Ascending aorta (tissue), 2 donors: ENCODE measurements at places on chromosomes 1 and 21.
A peak's percentile ranks its signal among the peaks of the same experiment; 100 is the strongest.

- DNase-seq, result no peak
Measured at GRCh38 chr21:26123012-26123411, 47.6 kb downstream of the APP start.

GRCh38 chr1:72105201-72105600, 177.1 kb downstream of the NEGR1 start:
- DNase-seq, result no peak

GRCh38 chr1:8742022-8742924, 75.2 kb downstream of the RERE start:
- DNase-seq, result no peak

- DNase-seq, result peak; percentile 69
Measured at GRCh38 chr21:42513985-42514882, 582 bp downstream of the SLC37A1 start.

- DNase-seq, result no peak
Measured at GRCh38 chr1:53271446-53272090, 33.2 kb upstream of the MAGOH start.

- peak; percentile 65 for DNase-seq
Measured at GRCh38 chr1:94416901-94417727, 1.1 kb upstream of the ABCD3 start.

DNA sequence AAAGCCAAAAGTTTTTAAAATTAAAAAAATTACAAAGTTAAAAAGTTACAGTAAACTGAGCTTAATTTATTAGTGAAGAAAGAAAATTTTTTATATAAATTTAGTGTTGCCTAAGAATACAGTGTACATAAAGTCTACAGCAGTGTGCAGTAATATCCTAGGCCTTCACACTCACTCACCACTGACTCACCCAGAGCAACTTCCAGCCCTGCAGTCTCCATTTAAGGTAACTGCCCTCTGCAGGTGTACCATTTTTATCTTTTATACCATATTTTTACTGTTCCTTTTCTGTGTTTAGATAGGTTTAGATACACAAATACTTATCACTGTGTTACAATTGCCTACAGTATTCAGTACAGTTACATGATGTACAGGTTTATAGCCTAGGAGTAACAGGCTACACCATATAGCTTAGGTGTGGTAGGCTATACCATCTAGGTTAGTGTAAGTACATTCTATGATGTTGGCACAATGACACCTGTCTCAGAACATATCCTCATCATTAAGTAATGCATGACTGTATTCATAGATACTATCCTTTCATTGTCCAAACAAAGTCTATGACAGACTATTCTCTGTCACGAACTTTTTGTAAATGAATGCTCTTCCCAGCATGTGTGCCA, 78.6 kb upstream of the PBX1 start:
- no peak for DNase-seq
